ENCODE measurements at places on chromosomes 1 and 21.

DNA sequence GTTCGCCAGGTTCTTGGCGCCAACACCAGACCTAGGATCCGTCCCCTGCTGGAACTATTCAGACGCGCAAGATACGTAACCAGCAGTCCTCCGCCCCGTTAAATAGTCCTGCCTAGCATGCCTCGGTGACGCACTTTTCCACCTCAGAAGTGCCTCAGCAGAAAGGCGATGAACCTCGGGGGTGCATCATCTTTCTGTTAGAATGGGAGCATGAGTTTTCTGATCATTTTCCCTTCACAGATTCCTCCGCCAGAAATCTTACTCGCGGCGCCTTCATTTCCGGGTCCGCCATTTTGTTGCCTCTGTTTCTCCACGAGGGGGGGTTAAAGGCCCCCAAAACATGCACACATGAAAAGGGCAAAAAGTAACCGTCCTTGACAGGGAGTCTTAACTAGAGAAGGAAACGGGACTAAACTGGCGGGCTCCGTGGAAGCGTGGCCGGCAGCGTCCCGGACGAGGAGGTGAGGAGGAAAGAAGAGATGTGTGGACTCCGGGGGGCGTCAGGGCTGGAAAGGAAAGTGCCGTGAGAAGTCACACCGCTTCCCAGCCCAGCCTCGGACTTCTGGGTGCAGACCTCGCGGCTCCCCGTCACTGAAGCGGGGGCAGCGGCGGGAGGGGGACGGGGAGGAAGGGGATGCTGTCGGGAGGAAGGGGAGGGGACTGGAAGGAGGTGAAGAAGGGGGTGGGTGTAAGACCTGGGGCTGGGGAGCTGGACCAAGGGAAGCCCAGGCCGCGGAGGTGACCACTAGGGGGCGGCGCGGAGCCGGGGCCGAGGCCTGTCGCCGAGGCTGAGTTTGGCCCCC, at the start of gene GABPB2:
TSS of gene GABPB2 (plus strand) at position 288 of the 803 bp plus-strand sequence. CDS start 17,429 bp downstream, outside the sequence.
- DNase-seq = peak; percentile 92

GRCh38 chr1:13764588-13765332, 64.8 kb downstream of the PRDM2 start:
- DNase-seq = no peak

DNA sequence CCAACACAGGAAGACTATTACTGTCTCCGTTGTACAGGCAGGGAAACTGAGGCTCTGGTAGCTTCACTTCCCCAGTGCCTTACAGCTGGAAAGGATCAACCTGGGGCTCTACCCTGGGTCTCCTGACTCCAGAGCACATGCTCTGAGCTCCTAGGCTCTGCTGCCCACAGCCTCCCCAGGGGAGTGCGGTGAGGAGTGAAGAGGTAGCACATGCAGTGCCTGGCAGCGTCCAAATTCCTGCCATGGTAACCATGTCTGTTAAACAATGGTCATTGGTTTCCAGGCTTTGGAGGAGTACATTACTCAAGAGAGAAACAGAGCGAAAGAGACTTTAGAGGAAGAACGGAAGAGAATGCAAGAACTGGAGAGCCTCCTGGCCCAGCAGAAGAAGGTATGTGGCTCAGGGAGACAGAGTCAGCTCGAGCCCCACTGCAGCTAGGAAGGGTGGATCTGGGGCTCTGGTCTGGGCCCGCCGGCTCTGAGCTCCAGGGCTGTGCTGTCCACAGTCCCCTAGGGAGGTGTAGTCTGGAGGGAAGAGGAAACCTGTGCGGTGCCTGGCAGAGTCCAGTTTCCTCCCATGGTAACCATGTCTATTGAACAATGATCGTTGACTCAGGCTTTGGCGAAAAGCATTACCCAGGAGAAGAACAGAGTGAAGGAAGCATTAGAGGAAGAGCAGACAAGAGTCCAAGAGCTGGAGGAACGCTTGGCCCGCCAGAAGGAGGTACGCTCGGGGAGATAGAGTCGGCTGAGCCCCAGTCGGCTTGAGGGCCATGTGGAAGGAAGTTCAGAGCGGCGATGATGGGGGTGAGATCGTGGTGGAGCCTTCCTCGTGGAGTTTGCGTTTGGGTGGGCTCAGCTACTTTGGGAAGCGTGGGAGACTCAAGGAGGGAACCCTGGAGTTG, 64.6 kb upstream of the EFHD2 start:
- no peak for DNase-seq

DNA sequence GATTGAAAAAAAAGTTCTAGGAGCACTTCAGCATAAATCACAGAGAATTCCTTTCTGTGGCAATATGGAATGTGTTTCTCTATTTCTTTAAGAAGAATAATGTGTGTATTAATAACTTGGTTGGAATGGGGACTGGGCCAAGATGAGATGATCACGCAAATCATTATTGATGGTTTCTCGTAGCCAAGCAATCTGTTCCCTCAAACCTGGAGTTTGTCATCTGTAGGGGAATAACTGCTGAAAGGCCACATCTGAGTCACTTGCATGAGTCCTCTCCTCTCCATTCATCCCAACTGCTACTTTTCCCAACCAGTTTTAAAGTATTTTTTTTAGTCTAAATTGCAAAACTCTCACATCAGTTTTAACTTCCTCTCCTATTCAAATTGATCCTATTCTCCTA, 480.4 kb downstream of the PLPP3 start:
- DNase-seq = no peak

- DNase-seq = no peak
Observed at GRCh38 chr1:201800246-201800645, 28.7 kb upstream of the IPO9 start.

DNA sequence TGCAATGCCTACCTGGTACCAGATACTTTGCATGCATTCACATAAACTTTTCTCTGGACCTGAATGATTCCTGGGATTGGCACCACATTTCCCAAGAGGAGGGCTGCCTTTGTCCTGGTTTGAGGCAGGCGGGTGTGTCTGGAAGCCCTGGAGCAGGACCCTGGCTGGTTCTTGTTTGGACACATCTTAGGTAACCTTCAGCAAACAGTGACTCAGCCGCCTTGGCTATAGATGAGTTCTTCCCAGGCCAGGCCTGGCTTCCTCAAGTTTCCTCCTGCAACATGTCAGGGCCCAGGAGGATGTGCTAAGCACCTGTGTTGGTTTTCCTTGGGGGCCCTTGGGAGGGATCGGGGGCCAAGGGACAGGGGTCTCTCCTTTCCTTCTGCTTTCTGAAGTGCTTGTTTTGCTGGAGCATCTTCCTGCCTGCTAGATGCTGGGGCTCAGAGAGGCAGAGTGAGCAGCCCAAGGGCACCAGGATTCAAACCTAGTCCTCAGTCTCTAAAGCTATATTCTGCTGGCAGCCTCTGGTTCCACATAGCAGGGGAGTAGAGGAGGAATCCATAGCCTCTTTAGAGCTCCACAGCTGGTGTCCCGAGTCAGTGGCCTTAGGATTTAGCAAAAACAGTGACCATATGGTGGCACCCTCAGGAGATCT, 38.2 kb downstream of the PAX7 start:
- DNase-seq = no peak

DNA sequence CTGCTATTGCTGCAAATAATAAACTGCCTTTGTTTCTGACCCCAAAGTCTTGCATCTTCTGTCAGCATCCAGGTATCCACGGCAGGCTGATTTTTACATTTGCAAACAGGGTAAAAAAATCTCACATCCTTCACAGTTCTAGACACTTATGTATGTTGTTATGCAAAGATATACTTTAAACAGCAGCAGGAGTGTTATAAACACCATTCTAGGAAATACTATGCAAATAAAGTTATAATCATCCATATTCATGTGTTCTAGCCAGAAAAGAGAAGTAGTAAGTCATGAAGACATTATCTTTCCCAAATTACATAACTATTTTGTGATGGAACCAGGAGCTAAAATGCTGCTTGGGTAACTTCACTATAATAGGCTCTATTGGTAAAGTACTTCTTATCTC, 534.2 kb downstream of the LTN1 start:
- no peak for DNase-seq

GRCh38 chr1:153509729-153510354, 25.9 kb downstream of the S100A6 start:
- no peak for DNase-seq

DNA sequence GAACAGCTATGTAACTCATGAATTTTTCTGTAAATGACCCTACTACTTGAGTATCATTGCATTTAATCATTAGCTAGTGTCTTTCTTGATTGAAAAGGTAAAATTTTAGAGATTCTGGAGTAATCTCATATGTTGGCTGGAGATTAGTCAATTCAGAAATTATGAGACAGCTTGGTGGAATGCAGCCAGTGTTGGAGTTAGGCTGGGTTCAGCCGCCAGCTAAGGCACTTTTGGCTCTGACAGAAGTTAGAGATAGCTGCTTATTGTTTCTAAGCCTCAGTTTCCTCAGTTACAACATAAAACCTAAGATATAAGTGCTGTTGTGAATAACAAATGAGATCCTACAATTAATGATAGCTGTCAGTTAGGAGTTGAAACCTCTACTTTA, 49.4 kb downstream of the TBCE start:
- no peak for DNase-seq

DNA sequence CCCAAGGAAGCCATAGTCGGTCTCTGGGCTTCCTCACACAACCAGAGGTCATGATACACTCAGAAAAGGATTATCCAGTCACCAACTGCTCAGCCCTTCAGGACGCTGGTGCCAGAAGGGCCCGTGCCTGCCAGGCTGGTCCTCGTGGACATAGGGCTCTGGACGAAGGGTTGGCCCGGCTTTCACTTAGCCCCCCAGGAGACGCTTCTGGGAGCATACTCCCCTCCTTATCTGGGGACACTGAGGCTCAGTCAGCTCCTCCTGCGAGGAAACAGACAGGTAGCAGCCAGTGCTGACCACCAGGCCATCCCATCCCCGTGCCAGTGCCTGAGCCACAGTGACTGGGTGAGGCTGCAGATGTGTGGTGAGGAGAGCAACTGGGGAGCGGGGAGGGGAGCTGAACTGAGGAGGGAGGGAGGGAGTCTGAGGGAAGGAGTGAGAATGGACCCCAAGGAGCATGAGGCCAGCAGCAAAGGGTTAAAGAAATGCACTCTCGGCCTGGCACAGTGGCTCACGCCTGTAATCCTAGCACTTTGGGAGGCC, 17.9 kb upstream of the LAPTM5 start:
- no peak for DNase-seq

GRCh38 chr1:39490596-39491145, 765 bp upstream of the BMP8A start:
- DNase-seq = peak; percentile 31

- no peak for DNase-seq
Observed at GRCh38 chr1:47931395-47931794, 65.8 kb downstream of the TRABD2B start.

DNA sequence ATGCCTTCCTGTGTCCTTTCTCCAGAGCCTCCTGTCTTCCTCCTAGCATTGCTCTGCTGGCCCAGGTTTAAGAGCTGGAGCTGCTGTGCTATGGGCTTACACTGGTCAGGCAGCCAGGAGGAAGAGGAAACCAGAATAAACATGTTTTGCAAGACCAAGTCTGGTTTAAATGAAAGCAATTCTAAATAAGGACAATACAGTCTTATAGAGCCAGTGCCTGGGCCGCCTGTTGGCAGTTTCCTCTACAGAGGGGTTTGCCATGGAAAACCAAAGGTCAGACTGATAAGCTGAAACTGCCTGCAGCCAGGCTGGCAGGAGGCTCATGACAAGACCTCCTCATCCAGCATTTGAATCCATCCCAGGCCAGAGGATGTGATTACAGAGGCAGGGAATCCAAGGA, 92.9 kb upstream of the FGGY start:
- no peak for DNase-seq

DNA sequence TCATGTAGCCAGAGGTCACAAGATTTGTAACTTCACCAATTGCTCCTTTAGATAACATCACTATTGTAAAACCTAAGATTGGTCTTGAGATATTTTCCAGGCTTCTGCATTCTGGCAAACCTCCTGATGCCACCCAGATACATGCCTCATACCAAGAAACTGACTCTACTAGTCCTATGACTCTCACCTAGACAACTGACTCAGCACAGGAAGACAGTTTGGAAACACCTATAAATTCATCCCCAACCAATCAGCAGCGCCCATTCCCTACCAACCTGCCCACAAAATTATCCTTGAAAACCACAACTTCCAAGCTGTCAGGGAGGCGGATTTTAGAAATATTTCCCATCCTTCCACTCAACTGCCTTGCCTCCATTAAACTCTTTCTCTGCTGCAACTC, 2.6 kb downstream of the NME7 start:
- DNase-seq = no peak

- no peak for DNase-seq
Observed at GRCh38 chr1:17498214-17498613, 41.3 kb upstream of the ARHGEF10L start.

DNA sequence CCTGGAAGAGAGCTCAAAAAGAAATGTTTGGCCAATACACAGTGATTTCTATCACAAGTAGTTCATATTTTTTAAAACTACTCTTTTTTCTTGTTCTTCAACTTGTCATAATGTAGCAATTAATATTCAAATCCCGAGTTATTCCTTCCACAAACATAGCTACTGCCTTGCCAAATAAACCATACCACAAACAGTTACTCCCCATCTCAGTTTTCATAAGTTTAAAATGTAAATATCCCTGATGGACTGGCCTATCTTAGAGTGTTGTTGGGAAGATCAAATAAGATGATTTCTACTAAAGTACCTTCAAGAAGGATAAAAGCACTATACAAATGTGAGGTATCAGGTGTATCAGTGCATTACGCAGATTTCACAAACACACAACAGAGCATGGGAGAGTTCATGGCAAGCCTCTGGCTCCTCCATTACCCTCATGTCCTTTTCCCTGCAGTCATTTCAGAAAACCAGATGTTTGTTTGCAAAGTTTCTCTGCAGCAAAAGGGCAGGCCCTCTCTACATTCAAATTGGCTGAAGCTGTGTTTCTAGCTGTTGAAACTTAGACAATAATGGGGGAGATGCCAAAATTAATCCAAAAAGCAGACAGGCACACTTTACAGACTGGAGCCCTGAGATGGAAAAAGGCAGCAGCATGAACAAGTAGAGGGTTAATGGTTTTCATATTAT, 16.1 kb downstream of the WLS start:
- no peak for DNase-seq

DNA sequence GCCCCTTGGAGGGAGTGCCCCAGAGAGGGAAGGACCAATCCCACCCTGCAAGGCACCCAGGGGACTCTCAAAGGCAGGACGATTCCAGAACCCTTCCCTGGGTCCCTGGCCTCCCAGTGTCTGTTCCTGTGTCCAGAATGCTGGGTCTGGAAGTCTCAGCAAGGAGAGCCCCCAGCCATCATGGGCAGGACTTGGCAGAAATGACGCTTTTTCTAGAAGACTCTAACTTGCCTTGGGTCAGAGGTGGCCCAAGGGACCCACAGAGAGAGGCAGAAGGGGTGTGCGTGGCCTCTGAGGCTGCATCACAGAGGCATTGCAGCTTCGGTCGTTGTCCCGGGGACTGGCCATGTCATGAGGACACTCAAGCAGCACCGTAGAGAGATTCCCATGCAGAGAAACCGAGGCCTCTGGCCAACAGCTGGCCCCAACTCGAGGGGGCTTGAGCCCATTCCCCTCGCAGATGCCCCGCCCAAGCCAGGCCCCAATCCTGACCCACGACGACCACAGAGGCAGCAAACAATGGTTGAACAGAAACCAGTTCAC, 57.8 kb downstream of the WNT9A start:
- DNase-seq = no peak

GRCh38 chr1:1349256-1350012, at the start of gene DVL1:
DVL1 (minus strand) TSS chr1:1349418; CDS start chr1:1349065, 353 bp downstream.
- DNase-seq = peak; percentile 58

GRCh38 chr1:28508435-28508754, 2.6 kb downstream of the RCC1 start:
- DNase-seq = no peak
